HS-5 (cell line): ENCODE measurements at places on chromosomes 6 and 20.

DNA sequence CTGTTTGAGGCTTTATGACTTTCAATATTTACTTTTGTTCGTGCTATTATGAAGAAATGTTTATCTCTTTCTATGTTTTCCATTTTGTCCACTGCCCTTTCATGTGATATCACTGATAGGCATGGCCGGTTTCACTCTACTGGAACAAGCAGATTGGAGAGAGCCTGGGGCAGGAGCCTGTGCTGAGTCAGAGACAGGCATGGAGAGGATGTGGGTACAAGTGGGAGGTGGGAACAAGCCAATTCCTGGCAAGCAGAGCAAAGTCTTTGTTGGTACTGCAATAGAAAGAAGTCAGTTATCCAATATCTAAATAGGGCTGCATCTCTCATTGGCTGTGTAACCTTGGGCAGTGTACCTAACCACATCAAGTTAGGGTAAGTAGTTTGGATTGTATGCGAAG is 545.6 kb upstream of the MAP3K7 start:
- DNase-seq = no peak

DNA sequence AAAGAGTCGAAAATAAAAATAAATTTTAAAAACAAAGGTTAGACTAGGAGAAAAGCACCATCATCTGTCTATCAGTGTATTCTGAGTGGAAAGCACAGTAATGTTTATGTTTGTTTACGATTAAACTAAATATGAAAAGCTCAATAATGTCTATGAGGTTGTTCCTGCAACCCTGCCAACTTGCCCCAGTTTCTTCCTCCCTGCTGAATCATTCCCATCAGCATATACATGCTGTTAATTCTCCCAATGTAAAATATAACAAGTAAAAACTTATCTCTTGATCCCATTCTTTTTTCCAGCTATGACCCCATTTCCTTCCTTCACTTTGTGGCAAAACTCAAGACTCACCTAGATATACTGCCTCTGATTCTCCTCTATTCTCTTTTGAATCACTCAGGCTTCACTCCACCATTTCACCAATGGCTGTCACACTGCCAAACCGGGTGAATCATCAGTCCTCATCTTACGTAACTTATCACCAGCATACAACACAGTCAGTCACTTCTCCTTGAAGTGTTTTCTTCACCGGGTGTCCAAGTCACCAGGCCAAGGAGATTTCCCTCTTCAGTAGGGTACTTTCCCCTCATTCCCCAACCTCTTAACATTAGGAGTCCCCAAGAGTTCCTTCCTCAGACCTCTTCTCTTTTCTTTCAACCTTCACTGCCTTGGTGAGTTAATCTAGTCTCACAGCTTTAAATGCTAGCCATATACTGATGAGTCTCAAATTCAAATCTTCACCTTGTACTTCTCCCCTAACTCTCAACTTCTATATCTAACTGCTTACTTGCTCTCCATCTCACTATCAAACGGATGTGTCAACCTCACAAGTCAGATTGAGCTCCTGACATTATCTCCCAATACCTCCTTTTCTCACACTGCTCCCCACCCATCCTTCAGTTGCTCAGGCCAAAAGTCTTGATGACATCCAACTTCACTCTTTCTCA is 6.2 kb downstream of the TMEM242 start:
- peak; percentile 90 for DNase-seq

DNA sequence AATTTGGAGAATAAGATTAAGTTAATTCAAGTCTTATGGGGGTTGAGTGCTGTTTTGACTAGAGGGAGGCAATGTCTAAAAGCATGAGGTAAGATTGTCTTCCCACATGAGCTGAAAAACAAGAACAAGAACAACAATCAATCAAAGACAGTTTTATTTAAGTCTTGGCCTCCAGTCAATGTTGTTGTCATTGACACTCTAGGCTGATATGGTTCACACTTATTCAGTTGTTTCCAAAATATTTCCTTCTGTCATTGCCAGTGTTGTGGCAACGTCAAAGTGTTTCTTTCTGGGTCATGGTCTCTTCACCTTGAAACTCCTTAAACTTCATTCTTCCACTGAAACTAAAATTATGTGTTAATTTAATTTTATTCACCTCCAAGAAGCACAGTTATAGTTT is 72.4 kb downstream of the GRIK2 start:
- no peak for DNase-seq

DNA sequence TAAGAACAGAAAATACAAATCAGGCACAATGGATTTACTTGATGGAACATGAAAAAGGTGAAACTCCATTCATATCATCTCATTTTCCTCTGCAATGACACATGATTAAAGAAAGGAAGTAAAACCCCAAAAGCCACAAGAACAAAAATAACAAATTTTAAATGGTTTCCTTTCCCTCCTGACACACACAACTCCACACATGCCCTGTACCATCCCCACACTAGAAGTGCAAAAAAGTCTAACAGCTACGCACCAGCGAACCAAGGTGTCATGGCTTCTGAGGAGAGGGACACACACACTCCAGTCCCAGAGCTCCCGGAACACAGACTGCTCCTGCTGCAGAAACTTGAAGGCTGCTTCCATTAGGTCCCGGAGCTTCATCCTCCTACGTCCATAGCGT is 25.3 kb downstream of the MDN1 start:
- no peak for DNase-seq

DNA sequence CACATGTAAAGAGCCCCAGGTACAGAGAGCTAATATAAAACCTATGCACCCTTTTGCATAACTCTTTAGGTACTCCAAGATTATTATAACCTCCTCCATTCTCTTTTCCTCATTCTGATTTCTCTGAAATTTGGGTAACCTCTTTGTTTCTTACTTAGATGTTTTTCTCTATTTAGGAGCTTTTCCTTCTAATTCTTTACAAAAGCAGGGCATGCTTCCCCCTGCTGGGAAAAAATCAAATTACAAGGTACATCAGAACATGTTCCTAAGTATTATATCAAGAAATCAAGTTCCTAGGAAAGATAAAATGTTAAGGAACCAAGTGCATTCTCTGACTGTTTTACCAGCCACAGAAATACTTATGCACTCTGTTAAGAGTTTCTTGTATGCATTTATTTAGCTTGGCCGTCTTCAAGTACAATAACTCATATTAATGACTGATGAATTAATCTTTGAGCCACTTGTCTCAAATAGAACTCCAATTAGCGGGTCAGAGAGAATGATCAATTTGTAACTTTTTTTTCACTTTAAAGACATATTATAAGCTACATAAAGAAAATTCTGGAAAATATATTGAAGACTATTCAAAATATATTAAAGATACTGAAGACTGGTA is 2.1 kb downstream of the KHDRBS2 start:
- DNase-seq = no peak

DNA sequence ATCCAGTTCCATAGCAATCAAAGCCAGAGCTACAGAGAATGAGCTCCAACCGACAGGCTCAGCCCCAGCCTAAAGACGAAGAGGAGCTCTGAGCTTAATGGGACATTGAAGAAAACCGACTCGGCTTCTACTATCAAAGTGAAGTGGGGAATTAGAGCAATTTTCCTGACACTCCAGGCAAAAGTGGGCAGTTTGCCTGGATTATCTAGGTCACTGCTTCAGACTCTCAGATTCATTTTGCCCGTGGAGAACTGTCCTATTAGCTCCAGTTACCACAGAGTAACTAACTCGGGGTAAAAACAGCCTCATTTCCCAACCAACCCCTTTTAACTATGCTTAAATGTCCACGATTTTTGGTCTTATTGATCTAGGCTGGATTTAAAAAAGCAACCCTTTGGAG is 592.1 kb upstream of the NRSN1 start:
- no peak for DNase-seq

GRCh38 chr20:8194721-8195120 is 62.7 kb downstream of the PLCB1 start:
- DNase-seq = no peak

GRCh38 chr6:73177221-73177944 is 47.9 kb downstream of the KHDC1L start:
- DNase-seq = no peak

DNA sequence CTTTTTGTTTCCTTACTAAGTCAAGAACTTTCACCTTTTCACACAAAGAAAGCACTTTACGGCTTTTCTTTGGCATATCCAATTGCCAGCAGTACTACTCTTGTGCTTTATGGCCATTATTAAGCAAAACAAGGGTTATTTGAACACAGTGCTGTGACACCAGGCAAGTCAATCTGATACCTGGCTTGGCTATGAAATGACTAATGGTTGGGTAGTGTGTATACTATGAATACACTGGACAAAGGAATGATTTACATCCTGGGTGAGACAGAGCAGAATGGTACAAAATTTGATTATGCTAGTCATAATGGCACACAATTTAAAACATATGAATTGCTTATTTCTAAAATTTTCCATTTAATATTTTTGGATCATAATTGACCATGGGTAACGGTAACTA is 22.1 kb upstream of the ADGRF1 start:
- DNase-seq = no peak

DNA sequence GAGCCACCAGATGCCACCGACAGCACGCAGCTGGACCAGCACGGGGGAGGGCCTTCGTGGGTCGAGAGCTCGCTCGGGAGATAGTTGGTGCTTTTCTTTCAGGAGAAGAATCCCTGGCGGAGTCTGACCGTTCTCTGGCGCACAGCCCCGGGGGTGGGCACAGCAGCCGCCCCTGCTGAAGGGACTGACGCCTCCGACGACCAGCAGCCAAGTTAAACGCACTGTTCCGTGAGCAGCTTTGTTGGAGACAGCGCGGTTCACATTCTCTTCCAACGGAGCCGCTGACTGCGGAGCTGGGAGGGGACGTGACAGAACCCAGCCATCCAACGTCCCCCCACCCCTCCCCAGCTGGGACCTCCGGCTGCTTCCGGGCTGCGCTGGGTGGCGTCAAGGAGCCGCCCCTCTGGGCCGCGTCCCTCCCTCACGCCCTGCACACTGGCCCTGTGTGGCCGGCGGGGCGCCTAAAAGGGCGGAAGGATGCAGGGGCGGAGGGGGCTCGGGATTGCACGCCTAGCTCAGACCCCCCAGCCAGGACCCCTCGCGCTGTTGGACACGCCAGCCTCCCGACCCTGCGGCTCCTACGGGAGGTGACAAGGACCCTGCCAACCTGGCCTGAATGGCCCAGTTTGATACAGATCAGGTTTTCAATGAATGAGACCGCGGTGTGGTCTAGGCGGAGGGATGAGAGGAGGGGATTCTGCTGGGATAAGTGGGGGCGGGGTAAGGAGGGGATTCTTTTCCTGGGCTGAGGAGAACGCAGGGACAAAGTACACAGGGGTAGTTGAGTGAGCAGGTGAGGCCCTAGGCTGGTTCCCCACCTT is 36.4 kb upstream of the KHDC1 start:
- no peak for DNase-seq

- DNase-seq = no peak
Measured at GRCh38 chr6:107819964-107820337, 4.2 kb downstream of the SCML4 start.

- no peak for DNase-seq
Measured at GRCh38 chr20:57760698-57761412, 51.0 kb upstream of the PMEPA1 start.

DNA sequence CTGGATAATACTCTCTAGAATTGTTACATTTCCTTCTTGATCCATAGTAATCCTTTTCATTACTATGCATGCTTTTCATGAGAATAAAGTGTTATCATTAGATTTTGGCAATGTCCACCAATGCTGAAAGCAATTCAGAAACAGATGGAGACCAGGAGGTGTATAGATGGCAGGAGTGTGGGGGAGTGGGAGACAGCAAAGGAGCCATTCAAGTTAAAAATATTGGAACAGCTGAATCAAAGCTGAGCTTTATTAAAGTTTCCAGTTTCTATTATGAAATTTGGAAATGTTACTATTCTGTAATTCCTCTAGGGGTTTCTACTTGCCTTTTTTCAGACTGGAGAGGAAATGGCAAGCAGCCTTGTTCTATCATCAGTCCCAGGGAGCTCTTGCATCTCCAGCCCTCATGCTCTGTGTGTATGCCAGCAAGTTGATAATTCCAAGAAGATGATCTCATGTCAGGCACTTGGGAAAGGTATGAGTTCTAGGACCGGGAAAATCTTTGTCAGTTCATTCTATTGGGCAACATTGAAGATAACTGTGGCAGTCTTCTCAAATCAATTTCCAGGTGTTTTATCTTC is 228.0 kb downstream of the CD109 start:
- DNase-seq = no peak

DNA sequence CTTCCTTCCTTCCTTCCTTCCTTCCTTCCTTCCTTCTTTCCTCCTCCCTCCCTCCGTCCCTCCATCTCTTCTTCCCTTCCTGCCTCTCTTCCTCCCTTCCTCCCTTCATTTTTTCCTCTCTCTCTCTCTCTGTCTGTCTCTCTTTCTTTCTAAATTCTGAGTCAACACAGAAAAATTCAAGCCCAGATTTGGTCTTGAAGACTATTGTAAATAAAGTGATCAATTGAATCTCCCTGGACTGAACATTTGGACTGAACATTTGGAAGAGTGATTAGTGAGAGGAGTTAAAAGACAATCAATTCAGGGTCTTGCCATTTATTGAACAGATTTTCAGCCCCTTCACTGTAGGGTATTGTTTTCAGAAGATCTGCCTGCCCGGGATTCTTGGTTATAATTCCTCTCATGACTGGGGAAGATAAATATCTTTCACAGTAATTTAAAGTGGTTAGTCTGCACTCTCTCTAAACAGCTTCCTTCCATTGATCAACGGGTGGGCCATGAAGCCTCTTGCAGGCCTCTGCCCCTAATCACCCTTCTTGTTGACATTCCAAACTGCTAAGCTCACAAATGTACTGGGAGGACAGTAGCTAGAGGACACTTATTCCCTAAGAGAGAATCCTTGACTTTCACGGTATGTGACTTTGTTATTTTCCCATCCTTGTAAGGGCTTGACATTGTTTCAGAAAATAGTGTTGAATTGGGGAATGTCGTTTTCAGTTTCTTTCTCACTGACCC is 101.7 kb upstream of the BMP2 start:
- DNase-seq = no peak
